ENCODE measurements at places on chromosomes 3 and 15.

- DNase-seq = no peak
These were observed 29.9 kb downstream of the CHSY1 start for GRCh38 chr15:101221902-101222301.

DNA sequence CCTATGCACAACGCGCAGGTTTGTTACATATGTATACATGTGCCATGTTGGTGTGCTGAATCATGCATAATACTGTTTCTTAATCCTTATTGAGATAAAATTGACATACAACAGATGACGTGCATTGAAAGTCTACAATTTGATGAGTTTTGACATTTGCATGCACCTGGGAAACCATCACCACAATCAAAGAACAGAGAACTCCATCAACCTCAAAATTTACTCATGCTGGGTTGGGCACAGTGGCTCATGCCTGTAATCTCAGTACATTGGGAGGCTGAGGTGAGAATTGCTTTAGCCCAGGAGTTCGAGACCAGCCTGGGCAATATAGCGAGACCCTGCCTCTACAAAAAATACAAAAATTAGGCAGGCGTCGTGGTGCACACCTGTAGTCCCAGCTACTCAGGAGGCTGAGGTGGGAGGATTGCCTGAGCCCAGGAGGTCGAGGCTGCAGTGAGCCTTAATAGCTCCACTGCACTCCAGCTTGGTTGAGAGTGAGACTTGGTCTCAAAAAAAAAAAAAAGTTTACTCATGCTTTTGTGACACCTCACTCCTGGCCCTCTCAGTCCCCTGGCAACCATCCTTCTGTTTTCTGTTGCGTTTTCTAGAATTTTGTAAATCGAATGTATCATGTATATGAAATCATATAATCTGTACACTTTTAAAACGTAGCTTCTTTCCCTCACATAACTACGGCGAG is 56.6 kb downstream of the BHLHE40 start:
- no peak for DNase-seq

DNA sequence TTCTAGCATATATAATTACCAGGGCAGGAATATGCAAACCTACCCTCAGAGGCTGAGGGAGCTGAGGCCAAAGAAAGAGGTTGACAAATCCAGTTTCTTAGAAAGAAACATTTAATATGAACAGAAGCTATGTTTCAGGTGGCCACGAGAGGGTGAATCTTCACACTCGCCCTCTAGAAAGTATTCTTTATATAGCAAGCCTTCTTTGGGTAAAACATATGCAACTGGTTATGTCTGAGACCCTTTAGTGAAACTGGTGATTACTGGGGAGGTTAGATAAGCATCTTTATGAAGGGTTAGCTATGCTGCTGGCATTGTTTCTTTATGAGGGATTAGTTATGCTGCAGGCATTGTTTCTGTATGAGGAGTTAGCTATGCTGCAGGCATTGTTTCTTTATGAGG is 50.7 kb upstream of the GOLGA6L2 start:
- no peak for DNase-seq

- DNase-seq = no peak
These were observed 196.7 kb downstream of the SSR3 start for GRCh38 chr3:156358232-156358631.

Data from NCI-H1694 (cell line).